ENCODE measurements at places on chromosomes 3 and 15.

DNA sequence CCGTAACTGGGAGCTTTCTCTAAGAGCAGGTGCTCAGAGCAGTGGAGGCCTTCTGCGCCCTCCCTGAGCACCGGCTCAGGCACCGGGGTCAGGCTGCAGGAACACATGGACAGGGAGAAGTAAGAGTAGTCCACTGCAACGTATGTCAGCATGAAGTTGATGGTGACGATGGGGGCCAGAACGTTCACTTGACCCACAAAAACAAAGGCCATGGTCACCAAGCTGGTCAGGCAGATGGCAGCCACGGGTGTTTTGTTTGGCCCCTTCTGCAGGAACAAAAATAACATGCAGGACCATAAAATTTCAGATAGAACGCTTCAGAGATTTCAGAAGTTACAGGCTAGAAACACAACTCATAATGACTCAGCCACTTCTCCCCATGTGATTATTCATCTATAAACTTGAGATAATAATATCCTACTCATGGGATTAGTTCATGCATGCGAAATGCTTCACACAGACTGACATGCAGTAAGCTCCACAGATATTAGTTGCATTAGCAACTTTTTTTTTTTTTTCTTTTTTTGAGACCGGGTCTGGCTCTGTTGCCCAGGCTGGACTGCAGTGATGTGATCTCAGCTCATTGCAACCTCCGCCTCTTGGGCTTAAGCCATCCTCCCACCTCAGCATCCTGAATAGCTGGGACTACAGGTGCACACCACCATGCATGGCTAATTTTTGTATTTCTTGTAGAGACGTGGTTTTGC, 52.2 kb upstream of the HEG1 start:
- DNase-seq, result peak; percentile 86

DNA sequence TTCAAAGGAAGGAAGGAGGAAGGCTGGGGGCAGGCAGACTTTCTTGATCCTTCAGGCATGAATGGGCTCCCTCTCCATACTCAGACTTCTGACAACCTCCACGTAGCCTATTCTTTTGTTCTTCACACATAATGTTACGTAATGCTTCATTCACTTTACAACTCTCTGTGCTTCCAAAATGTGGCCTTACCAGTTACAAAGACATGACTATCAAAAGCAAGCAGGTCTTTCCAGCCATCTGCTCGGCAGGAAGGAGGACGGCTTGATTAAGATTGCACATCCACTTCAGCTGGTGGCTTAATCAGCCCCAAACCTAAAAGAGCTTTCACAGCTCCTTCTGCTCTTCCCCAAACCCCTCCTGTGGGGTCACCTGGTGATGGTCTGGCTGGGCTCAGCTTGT, 263.2 kb downstream of the XXYLT1 start:
- DNase-seq, result no peak

- DNase-seq, result peak; percentile 63
Measured at GRCh38 chr3:183253528-183254486, 754 bp downstream of the B3GNT5 start.

DNA sequence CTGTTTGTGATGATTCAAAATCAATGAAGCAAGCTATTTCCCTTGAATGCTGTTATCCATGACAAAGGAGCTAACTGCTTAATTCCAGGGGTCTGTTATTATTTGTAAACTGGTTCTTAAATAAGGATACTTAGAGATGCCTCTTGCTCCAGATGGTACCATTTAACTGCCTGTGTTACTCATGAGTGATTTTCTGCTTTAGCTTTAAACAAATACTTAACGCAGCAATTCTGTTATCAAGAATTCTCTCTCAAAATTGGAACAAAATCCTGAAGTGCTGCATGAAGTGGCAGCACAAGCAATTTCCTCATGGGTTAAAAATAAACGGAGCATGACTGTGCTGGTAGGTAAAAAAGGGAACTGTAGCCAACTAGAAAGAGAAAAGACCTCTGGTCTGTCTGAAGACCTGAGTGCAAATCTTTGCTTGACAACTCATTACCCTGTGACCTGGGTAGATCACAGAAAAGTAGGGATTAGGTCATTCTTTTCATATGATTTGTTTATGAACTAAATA, 62.5 kb upstream of the GBE1 start:
- no peak for DNase-seq

GRCh38 chr3:158737976-158738615, 5.8 kb upstream of the RARRES1 start:
- DNase-seq, result no peak

DNA sequence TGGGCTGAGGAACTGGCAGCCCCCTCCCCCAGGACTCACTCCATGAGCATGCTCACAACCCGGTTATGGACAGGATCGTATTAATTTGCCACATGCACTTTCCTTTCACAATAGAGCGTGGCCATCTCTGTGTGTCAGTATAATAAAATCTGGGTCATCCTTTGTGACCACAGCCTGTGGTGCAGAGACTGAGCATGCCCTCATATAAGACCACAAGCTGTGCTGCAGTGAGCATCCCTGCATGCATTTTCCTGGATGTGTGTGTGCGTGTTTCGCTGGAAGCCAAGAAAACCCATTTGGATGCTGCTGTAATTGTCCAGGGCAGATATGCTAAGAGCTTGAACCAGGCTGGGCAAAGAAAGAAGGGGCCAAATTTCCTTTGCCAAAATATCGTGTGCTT, 39.7 kb downstream of the CYP11A1 start:
- peak; percentile 46 for DNase-seq

- no peak for DNase-seq
Measured at GRCh38 chr3:194130807-194131589, 5.0 kb upstream of the HES1 start.

DNA sequence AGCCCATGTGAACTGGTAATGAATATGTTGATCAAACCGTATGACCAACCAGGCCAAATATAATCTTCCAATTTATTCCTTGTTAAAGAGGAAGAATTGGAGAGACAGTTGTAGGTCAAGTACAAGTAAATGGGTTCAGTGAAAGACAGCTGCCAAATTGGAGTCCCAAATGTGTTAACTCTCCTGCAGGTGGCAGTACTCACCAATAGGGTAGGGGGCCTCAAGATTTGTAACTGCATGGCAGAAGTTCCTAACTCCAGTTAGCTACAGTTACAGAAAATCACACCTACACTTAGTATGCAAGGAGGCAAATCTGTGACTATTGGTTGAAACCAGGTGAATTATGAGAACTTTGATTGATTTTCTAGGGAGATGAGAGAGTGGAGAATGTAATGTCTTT, 278.0 kb downstream of the ZBBX start:
- DNase-seq, result no peak

- DNase-seq, result no peak
Measured at GRCh38 chr3:187360596-187360995, 7.6 kb upstream of the RTP4 start.

- peak; percentile 39 for DNase-seq
Measured at GRCh38 chr3:168121184-168122017, 25.7 kb upstream of the GOLIM4 start.

- no peak for DNase-seq
Measured at GRCh38 chr15:72688697-72689096, 2.7 kb downstream of the BBS4 start.

- DNase-seq, result peak; percentile 92
Measured at GRCh38 chr15:34239151-34239808, 14.5 kb downstream of the EMC4 start.

- peak; percentile 54 for DNase-seq
Measured at GRCh38 chr3:10242182-10243065, 5.8 kb upstream of the TATDN2 start.

GRCh38 chr3:90091549-90091948, 984.1 kb downstream of the EPHA3 start:
- peak; percentile 90 for DNase-seq

- DNase-seq, result peak; percentile 9
Measured at GRCh38 chr15:42858999-42859789, 61.4 kb downstream of the TTBK2 start.

GRCh38 chr3:121436641-121437040, 109.1 kb downstream of the POLQ start:
- DNase-seq, result peak; percentile 24

- no peak for DNase-seq
Measured at GRCh38 chr3:51224283-51224682, 160.8 kb upstream of the MANF start.

DNA sequence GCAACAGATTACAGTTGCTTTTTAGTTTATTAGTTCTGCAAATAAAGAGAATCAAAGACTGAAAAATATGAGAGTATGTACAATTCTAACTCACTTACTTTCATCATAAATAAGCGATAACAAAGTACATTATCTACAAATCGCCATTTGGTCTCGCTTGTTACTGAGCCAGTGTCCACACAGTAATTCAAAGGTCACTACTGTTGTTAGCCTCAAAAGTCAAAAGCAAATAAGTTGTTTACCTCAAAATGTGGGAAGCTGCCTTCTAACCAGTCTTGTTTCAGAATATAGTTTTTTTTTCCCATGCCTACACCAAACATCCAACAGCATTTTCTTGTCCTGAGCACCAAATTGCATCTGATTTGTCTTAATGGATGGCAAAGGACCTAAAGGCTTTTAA, 127.4 kb upstream of the FAM3D start:
- DNase-seq, result no peak

DNA sequence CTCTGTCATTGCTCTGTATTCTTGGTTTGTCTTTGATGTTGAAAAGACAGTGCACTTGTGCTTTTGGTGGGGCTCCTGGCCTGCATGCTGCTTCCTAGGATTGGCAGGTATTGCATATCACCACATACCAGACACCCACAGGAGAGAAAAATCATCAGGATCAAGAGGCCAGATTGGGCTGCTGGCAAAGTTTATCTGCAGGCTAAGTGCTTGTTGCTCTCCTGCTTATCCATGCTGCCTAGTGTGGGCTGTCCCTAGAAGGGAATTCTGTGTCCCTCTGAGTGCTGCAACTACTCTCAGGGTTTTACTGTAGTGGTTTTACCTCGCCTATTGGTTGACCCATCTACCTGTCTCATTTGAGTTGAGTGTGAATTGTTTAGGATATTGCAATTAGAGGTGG, 833 bp upstream of the SLC22A13 start:
- DNase-seq, result no peak

- no peak for DNase-seq
Measured at GRCh38 chr3:15535732-15536131, 14.2 kb upstream of the COLQ start.

DNA sequence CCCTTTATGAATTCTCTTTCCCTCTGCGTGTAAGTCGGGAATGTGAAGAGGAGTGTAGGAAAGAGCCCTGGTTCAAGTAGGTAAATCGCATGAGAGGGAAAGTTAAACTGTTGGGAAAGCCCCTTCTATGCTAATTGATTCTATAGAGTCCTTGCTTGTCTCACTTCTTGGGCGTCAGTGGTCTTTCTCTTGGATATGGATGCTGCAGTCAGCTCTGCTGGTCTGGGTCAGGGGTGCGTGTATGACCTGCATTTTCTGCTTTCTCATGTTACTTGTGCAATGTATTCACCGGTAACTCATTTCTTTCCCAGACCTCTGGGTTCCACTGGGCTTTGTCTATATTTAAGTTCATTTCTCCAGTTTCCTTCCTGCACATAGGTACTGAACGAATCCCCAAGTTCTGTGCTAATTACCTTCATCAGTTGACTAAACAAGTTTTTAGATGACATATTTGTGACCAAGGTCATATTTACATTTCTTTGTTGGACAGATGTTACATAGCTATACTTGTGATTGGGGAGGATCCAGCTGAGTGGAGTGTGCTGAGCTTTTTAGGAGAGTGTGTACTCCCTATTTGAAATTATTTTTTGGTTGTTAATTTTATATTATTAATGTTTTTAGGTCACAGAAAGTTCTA, 1.4 kb downstream of the SETD5 start:
- DNase-seq, result peak; percentile 39

- no peak for DNase-seq
Measured at GRCh38 chr15:27222479-27222878, 251.5 kb downstream of the GABRG3 start.

Data from LHCN-M2 (cell line).